ENCODE measurements at places on chromosomes 3 and 15. TPM values are rescaled to one million over a fixed set of nuclear protein-coding genes. Genes with fewer than 3 reads are reported as not detected.

Gene CLDN18
- 0.44 TPM for polyA plus RNA-seq

Gene SENP5
- 38.4 TPM for polyA plus RNA-seq

Gene CEP19
- polyA plus RNA-seq, result 11.7 TPM

Gene ZSCAN29
- 22.3 TPM for polyA plus RNA-seq

Gene NDUFB5
- 151 TPM for polyA plus RNA-seq

Gene ISG20
- polyA plus RNA-seq, result 7.4 TPM

Gene TMEM158
- polyA plus RNA-seq, result 17.4 TPM

Gene SPTBN5
- polyA plus RNA-seq, result 4.2 TPM

Gene IVD
- polyA plus RNA-seq, result 105 TPM

Gene FGF7
- polyA plus RNA-seq, result 5.8 TPM

Gene GHSR
- polyA plus RNA-seq, result 0.29 TPM

Gene MCTP2
- 2.0 TPM for polyA plus RNA-seq

Gene GADL1
- polyA plus RNA-seq, result 0.21 TPM

Gene BLM
- 9.1 TPM for polyA plus RNA-seq

Gene ZNF774
- 13.4 TPM for polyA plus RNA-seq

Gene GATA2
- 4.1 TPM for polyA plus RNA-seq

Gene DUOXA2
- polyA plus RNA-seq, result not detected

Gene ADGRG7
- not detected for polyA plus RNA-seq

All from spinal cord (tissue), 10 donors.